Sigmoid colon (tissue), 7 donors: ENCODE measurements at places on chromosomes 2 and 18. TPM values are rescaled to one million over a fixed set of nuclear protein-coding genes. Genes with fewer than 3 reads are reported as not detected.

The HAAO gene
- total RNA-seq: 2.5 TPM

The SLC40A1 gene
- 45.3 TPM for total RNA-seq

The GTF3C2 gene
- total RNA-seq: 28.5 TPM

The UGT1A7 gene
- total RNA-seq: not detected

The RTKN gene
- total RNA-seq: 19.1 TPM

The TRPM8 gene
- not detected for total RNA-seq

The STEAP3 gene
- total RNA-seq: 3.9 TPM

The FBXO36 gene
- total RNA-seq: 3.3 TPM

The MEX3C gene
- total RNA-seq: 20.7 TPM

The SERPINB13 gene
- total RNA-seq: not detected

The AQP12A gene
- total RNA-seq: not detected

The SUCLG1 gene
- 96.1 TPM for total RNA-seq

The LRRC30 gene
- not detected for total RNA-seq

The VSNL1 gene
- 1.1 TPM for total RNA-seq

The KHK gene
- 1.6 TPM for total RNA-seq

The MOCOS gene
- 0.49 TPM for total RNA-seq

The MC4R gene
- total RNA-seq: not detected
